ENCODE measurements at places on chromosomes 2 and 18.

- DNase-seq, result no peak
These were observed 31.2 kb downstream of the DIPK1C start for GRCh38 chr18:74425876-74426275.

DNA sequence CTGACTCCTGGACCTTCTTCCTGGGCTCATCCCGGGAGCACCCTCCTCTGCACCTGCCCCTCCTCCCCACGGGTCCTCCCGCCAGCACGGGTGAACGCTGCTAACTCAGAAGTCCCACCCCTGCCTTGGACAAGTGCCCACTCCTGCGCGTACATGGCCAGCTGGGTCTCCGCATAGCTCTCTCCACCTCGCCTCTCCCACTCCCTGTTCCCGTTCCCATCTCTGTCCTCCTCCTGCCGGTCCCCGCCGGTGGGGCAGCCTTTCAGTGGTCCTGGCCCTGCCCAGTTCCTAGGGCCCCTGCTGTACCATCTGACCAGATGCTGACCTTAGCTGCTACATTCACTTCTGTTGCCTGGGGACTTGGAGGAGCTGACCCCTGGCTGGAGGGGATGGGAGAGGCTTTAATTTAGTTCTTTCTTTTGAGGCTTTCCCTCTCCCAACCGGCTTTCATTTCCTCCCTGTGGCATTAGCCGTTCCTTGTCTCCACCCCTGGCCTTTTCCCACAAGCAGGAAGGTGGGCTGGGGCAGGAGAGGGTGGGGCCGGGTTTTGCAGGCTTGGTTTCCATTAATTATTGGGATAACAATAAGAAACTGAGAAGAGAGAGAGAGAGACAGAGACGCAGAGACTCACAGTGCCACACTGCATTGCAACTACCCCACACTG, 136.1 kb downstream of the SH3BP4 start:
- no peak for DNase-seq

DNA sequence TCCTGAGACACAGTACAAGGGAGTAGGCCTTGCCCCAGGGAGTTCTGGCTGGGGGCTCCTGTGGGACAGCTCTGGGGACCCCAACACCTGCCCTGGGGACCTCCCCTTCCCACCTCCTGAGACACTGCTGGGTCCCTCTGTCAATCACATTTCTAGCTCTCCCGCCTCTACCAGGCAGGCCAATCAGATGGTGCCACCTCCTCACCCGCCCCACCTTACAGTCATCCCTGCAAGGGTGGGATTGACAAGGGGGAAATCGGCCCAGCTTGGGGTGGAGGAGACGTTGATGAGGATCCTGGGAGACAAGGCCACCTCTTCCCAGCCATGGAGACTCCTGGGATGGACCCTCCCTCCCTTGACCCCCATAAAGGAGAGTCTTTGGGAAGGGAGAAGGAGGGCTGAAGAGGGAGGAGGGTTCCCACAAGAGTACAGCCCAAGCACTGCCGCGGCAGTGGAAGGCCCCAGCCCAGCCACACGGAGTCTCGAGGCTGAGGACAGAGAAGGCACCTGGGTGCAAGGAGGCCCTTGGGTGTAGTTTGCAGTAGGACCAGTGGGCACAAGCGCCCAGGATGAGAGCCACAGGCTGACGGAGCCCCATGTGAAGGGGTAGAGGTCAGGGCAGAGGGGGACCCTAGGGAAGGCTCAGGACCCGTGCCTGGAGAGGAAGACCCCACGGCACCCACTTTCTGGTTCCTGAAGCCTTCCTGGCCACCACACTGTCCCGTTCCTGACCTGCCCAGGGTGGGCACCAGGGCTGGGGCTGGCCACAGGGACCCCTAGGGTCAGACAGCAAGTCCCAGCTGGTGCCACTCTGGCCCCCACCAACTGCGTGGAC, 109.9 kb upstream of the OTOS start:
- DNase-seq, result no peak

GRCh38 chr2:9517118-9517782, 38.4 kb downstream of the ADAM17 start:
- DNase-seq, result no peak

DNA sequence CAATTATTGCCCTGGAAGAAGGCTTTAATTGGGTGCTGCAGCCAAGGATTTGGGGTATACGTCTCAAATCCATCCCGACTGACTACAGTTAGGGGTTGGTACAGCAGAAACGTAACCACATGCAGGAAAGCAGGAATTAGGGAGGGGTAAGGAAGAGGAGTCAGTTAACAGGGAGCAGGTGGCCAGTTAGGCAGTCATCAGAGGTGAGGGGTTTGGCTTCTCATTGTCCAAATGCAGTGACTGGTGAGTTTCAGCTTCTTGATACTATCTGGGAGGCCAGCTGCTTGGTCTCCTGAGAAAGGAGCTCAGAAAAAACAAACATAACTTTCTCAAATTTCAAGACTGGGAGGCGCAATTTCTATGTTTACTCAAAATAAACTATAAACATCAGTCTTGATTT, 38.8 kb upstream of the UBE2F start:
- DNase-seq, result no peak

DNA sequence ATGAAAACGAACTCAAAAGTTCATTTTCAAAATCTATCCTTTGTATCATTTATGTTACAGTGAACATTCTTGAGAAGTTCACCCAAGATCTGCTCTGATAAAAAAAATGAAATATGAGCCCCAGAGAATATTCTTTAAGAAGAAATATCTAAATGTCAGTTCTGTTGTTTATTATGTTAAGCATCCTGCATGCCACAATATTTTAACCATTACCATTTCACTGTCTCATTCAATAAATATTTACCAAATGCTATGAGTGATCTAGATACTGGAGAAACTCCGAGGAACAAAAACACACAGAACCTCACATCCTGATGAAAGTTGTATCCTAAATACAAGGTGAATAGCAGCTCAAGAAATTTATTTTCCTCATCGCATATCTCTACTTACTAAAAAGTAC, 170.2 kb downstream of the ZNF385B start:
- DNase-seq, result no peak

DNA sequence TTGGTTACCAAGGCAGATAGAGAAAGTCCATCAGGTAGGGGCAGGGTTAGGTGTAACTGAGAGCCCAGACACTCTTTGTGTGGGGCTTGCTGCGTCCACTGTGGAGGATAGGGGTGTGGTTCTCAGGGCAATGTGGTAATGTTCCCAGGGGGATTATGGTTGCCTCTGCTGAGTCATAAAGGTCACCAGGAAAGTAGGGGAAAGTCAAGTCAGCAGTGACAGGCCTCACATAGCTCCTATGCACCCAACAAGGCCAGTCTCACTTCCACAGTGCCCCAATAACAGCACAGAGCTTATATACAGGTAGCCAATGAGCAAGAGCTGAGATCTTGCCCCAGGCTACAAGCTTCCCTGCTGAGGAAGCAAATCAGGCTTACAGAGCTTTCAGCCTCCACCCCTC, 1438.0 kb upstream of the ZEB2 start:
- DNase-seq, result no peak

DNA sequence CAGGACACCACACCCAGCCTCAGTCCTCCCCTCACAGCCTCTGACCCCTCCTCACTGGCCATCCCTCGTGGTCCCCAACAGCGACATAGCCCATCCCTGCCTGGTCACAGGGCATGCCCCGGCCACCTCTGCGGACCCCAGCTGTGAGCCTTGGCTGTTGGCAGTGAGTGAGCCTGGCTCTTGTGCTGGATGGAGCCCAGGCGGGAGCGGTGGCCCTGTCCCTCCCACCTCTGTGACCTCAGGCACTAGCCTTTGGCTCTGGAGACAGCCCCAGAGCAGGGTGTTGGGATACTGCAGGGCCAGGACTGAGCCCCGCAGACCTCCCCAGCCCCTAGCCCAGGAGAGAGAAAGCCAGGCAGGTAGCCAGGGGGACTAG, 7.9 kb downstream of the DES start:
- DNase-seq, result no peak

DNA sequence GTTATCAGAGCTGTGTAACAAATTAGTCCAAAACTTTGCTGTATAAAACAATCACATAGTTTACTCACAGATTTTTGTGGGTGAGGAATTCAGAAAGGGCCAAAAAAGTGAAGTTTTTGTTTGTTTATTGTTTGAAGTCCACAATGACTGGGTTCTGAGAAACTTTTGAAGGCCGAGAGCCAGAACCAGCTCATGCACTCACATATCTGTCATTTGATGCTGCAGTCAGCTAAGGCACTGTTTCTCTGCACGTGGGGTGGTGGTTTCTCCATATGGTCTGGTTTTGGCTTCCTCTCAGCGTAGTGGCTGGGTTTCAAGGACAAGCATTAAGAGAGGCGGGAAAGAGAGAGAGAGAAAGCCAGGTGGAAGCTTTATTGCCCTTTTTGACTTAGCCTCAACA, 131.8 kb downstream of the TWIST2 start:
- DNase-seq, result no peak

GRCh38 chr2:168086851-168087250, 160.5 kb downstream of the STK39 start:
- no peak for DNase-seq

- no peak for DNase-seq
These were observed 7.1 kb downstream of the UNC50 start for GRCh38 chr2:98615481-98615880.

DNA sequence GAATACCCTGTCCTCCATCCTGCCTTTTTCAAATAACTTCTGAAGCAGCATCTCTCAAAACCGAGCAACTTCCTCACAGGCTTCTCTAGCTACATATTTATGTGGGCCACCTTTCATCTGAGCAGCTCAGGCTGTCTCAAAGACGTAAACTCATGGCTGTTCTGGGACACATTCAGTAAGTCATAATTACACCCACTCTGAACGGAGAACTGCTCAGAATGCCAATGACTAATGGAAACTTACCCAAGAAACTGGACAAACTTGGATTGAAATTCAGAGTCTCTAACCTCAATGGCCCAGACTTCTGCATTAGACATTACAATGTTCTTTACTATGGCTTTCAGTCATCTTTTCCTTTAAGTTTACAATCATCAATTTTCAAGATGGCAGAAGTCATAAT, 145.2 kb downstream of the RAD51AP2 start:
- DNase-seq, result no peak

GRCh38 chr2:36177282-36177681, 178.3 kb upstream of the CRIM1 start:
- DNase-seq, result no peak

DNA sequence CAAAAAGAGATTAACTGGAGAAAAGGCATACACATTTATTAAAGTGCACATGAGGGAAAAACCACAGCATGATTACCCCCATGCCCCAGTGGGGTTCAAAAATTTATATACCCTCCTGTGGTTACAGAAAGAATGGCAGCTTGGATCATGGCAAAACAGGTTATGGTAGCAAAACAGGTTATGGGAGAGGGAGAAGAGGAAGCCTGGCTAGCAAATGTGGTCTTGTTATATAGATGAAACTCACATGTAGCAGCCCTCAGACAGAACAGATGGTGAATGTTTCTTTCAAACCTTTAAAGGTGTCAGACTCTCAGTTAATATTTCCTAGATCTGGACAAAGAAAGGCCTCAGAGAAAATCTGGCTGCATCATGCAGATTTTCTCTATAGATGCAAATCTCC, 178.2 kb upstream of the ZC3H15 start:
- no peak for DNase-seq

DNA sequence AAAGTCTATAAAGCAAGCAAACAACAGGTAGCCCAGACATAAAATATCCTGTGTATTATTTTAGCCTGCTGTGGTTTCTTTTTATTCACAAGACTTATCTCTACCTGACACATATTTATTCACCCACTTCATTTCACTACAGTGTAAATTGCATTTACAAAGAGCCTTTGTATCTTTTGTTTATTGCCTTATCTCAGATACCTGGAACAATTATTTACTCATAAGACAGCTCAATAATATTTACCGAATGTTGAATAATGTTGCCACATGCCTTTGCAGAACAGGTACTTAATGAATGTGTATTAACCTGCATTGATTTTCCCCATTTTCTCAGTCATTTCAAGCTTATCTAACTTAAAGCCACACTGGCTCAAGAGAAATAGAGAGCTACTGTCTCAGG, 603.6 kb downstream of the FBXO15 start:
- DNase-seq, result no peak

DNA sequence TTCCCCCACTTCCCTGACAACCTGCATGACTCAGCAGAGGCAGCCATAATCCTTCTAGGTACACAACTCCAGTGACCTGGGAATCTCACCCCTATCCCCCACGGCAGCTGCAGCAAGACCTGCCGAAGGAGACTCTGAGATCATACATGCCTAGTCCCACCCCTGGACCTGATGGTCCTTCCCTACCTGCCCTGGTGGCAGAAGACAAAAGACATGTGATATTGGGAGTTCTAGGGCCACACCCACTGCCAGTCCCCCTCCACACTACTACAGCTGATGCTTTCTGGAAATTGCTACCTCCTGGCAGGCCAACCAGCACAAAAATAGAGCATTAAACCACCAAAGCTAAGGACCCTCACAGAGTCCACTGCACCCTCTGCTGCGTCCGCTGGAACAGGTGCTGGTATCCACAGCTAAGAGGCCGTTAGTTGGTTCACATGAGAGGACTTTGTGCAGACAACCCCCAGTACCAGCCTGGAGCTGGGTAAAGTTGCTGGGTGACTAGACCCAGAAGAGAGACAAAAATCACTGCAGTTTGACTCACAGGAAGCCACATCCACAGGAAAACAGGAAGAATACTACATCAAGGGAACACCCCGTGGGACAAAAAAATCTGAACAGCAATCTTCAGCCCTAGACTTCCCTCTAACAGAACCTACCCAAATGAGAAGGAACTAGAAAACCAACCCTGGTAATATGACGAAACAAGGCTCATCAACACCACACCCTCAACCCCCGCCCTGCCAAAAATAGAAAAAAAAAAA, 12.5 kb downstream of the MARCO start:
- DNase-seq, result peak; percentile 29

DNA sequence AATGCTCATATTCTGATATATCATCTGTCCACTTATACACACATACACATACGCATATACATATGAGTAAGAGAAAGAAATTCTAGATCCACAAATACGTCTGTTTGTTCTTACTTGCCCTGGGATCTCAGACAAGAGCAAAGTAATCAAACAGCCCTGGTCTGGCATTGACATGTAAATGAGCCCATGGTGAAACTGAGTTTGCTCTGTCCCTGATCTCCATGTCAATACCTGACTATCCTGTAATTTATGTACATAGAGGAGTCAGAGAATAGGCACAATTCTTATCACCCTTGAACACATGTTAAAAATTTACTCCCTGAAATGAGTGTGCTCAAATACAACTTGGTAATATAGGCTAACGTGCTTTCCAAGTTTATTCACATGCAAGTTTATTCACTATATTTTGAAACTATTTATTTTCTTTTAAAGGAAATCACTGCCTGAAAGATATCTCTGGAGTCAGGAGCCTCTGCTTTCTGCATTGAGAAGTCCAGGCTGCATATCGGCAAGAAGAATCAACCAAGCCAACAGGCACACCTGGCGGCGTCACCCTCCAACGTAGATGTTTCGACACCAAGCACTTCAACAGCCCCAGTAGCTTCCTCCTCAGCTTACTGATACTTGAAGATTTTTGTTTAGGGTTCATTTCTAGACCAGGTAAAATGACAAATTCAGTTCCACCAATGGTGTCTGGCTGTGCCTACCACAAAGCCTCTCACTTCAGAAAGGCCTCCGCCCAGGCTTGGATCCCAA, 100.6 kb downstream of the CMPK2 start:
- DNase-seq, result no peak

DNA sequence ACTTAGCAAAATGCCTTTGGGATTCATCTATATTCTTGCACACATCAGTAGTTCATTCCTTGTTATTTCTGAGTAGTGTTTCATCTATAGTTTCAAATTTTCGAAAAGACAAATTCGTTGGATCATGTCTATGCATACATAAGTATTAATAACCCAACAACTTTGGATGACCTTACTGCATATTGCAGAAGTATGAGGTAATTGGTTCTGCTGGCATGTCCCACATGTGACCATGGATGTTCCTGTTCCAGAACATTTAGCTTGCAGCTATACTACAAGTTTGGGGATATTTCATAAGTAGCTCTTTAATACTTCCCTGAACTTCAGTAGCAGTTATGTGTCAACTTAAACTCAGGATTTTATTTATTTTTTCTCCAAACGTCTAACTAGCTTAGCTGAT, 44.9 kb downstream of the APLF start:
- DNase-seq, result no peak
